Brain microvascular endothelial cell (primary cell): ENCODE measurements at places on chromosomes 2 and 18.

GRCh38 chr2:42053482-42053790 lies 5.6 kb downstream of the PKDCC start:
- no peak for DNase-seq

DNA sequence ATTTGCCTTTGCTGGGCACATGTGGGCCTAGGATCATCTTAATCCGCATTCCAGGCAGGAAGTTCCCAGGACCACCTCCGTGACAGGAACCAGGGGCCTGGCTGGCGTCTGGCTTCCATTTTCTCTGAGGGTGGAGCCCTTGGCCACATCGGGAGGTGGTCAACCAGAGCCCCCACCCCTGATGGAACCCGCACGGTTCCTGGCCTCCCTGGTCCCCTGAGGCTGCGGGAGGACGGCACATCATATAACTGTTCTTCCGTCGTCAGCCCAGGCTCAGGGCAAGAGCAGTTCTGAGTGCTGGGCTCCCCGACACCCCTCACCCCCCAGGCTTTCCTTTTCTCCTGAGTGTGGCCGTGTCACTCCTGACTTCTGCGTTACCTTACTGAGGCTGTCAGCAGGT lies 13.5 kb downstream of the ESPNL start:
- DNase-seq = no peak

DNA sequence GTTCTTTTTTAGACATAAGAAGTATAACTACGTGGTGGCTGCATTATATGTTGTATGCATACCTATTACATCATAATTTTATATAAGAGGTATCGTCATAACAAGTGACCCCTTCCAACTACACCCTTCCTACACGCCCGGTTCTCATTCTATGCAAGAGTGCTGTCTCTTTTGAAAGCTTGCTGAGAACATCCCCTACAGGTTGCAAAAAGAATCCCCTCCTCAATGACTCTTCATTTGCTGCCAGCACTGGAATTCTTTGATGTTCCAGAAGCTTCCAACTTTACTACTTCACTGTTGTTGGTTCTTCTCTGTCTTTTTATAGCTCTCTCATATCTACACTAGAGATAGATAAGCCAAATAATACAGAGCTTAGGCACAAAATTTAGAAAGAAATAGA lies 66.4 kb downstream of the CDH7 start:
- no peak for DNase-seq

GRCh38 chr2:54757500-54757899 lies 34.0 kb downstream of the EML6 start:
- DNase-seq = no peak

DNA sequence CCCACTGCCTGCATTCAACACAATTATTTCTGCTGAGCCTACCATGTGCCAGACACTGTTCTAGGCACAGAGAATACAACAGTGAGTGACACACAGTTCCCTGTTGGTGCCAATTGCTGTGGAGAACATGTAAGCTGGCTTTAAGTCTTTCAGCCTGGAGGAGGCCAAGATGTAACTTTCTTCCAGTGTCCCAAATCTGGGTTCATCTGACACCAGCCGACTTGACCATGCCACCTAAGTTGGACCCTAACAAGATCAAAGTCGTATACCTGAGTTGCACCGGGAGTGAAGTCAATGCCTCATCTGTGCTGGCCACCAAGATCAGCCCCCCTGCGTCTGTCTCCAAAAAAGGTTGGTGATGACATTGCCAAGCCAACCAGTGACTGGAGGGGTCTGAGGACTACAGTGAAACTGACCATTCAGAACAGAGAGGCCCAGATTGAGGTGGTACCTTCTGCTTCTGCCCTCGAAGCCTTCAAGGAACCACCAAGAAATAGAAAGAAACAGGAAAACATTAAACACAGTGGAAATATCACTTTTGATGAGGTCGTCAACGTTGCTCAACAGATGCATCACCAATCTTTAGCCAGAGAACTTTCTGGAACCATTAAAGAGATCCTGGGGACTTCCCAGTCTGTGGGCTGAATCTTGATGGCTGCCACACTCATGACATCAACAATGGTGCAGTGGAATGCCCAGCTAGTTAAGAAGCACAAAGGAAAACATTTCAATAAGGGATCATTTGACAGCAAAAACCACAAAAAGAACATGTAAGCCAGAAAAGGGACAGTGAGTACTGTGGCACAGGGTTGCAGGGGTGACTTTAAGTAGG lies 6.3 kb downstream of the TRABD2A start:
- DNase-seq = peak; percentile 22

GRCh38 chr2:142037744-142038143 lies 93.1 kb downstream of the LRP1B start:
- DNase-seq = no peak

GRCh38 chr2:12637754-12638153 lies 79.0 kb upstream of the TRIB2 start:
- peak; percentile 7 for DNase-seq

DNA sequence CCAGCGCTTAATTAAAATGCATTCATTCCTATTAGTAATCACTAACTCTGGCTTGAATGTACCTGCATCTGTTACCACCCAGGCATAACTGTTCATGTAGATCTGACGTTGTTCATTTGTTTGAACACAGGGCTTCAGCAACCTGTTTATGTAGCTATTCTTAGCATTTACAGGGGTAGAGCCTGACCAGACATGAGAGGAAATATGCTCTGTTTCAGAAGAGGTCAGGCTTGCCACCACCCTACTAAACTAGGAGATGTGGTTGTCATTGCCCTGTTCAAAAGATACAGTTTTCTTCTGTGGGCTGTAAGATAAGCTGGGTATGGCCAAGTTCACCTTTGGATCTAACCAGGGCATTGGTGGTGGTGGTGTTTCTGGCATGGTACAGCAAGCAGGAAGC lies 8.8 kb downstream of the MGAT5 start:
- no peak for DNase-seq

- no peak for DNase-seq
Measured at GRCh38 chr18:25253136-25253535, 98.8 kb downstream of the ZNF521 start.

- DNase-seq = no peak
Measured at GRCh38 chr2:232900811-232901735, 31.0 kb downstream of the SNORC start.
